ENCODE measurements at places on chromosomes 1 and 21.

GRCh38 chr1:226495716-226496115 is 52.8 kb upstream of the STUM start:
- DNase-seq, result no peak

GRCh38 chr1:202279806-202280205 is 61.9 kb downstream of the UBE2T start:
- DNase-seq, result no peak

GRCh38 chr21:46285206-46285661 is at the start of gene MCM3AP:
Gene MCM3AP (minus strand): TSS chr21:46285611. CDS start chr21:46285286, 325 bp downstream.
- DNase-seq, result no peak

DNA sequence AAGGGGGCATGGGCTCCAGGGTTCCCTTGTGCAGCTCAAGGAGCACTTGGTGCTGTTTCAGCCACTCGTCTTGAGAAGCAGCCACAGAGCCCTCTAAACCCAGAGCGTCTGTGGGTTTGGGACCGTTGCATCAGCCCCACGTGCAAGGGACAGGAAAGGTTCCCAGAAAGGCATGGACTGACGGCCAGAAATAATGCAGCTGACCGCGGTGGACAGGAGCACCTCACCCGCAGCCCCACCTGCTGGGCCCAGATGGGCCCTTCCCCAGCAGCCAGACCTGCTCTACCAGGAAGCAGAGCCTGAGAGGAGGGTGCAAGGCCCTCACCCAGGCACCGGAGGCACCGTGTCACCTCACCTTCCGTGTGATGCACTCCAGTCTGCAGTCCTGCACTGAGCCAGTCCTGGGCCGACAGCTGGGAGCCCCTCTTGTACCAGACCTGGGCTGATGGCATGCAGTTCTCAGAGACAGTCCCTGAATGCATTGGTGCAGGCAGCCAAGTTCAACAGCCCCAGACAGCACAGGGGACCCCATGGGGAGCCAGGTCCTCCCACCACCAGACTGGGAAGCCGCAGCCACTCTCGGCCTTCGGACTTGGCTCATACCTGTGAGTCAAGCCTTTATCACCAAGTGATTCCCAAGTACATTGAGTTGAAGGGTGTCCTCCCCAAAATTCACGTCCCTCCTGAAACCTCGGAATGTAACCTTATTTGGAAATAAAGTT is 4.8 kb upstream of the TFF3 start:
- no peak for DNase-seq

DNA sequence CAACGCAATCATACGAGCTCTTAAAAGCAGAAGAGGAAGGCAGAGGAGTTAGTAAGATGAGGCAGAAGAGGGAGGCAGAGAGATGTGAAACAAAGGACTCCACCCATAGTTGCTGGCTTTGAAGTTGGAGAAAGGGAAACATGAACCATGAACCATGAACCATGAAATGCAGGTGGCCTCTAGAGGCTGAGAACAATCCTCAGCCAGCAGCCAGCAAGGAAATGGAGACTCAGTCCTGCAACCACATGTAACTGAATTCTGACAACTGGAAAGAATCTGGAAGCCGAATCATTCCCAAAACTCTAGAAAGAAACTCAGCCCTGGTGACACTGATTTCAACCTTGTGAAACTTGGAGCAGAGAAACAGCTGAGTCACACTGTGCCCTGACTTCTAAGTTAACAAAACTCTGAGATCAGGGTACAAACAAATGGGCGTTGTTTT is 10.1 kb downstream of the DIPK1A start:
- DNase-seq, result no peak

Measured in activated T-cell treated with anti-CD3 and anti-CD28 coated beads, Interleukin-2, amount 50 U/mL, for 1 hour (primary cell).